ENCODE measurements at places on chromosomes 12 and 14.

- DNase-seq = no peak
Observed at GRCh38 chr12:6458281-6459003, 6.6 kb downstream of the TAPBPL start.

- no peak for DNase-seq
Observed at GRCh38 chr12:111715279-111715678, 29.4 kb downstream of the ACAD10 start.

DNA sequence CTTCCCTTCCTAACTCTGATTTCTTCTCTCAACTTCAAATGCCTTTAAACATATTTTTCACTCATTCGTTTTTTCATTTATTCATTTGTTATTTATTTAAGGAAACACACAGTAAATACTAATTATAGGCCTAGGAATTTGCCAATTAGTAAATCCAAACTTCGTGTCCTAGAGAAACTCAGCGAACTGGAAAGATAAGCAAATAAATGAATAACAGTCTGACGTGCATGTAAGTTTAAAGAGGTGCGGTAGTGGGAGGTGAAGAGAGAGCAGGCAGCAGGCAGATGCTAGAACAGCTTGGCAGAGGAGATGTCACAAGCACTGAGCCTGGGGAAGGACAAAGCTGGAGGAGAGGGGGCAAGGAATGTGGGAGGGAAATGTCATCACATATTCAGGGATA is 228.2 kb downstream of the DPY19L2 start:
- DNase-seq = peak; percentile 3

DNA sequence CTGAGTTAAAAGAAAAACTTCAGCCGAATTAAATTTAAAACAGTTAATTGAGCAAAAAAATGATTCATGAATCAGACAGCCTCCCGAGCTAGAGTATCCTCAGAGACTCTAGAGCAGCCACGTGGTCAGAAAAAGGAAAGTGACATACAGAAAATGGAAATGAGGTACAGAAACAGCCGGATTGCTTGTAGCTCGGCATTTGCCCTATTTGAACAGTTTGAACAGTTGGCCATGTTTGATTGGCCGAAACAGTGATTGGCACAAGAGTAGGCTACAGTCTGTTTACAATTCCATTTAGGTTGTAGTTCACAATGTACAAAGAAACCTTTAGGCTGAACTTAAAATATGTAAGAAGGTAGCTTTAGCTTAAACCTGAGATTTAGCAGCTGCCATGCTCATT is 12.9 kb upstream of the OXA1L start:
- DNase-seq = no peak

DNA sequence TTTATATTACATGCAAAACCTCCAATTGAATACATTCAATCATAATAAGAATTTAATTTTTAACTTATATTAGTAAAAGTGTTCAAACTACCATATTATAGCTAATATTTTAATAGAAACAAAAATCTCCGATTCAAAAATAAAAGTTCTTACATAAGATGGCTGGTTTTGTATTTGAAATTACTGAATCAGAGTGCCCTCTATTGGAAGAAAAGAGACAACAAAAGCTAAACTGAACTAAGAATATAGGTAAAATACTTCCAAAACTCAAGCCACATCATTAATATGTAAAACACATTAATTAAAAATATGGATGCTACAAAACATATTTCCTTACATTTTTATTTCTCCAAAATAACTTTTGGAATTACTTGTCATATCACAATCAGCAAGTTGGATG is 120.3 kb downstream of the GARIN6 start:
- no peak for DNase-seq

GRCh38 chr12:116675339-116676107 is 62.3 kb downstream of the SPRING1 start:
- no peak for DNase-seq

DNA sequence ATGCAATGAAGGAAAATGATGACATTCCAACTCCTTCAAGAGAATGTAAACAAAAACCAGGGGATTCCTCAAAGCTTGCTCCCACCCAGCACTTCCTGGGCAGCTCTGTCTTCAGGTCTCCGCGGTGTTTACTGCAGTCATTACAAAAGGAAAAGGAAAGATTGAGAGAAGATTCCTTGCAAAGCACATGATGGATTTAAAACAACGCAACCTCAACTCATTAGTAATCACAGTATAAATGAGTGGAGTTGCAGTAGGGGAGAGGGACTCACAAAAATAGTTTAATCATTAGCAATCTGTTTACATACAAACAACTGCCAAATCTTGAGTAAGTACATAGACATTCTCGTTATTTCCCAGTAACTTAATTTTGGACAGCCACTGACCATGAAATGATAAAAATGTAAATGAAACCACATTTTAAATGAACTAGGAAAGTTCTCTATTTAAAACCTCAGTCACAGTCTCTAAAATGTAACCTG is 49.7 kb upstream of the OVCH1 start:
- DNase-seq = no peak

DNA sequence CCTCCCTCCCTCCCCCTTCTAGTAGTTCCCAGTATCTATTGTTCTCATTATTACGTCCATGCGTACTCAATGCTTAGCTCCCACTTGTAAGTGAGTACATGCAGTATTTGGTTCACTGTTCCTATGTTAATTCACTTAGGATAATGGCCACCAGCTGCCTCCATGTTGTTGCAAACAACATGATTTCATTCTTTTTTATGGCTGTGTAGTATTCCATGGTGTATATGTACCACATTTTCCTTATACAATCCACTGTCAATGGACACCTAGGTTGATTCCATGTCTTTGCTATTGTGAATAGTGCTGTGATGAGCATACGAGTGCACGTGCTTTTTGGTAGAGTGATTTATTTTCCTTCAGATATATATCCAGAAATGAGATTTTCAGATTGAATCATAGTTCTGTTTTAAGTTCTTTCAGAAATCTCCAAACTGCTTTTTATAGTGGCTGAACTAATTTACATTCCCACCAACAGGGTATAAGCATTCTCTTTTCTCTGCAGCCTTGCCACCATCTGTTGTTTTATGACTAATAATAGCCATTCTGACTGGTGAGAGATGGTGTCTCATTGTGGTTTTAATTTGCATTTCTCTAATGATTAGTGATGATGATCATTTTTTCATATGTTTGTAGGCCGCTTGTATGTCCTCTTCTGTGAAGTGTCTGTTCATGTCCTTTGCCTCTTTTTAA is 17.9 kb upstream of the CLEC7A start:
- no peak for DNase-seq

DNA sequence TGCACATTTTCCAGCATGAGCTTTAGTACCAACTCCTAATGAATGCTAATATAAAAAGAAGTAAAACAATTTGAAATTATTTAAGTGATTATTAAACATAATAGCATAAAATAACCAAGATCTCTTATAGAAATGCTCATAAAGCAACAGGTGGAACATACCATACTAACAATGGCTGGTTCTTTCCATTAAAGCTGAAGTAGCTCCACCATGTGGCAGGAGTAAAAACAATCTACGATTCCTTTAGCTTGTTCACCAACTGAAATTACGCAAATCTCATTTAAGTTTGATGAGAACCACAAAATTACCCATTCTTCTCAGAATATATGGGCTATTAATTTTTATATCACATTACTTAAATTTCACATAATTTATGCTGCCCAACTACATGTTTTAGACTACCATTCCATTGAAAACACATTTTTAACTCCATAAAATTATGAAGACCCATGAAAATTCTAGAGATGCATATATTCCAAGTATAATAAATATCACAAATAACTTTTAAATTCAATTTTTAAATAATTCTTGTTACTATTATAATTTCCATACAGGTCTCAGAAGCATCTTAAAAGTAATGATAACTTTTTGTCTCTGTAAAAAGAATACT is 213.6 kb downstream of the DAD1 start:
- DNase-seq = no peak

- peak; percentile 9 for DNase-seq
Observed at GRCh38 chr12:9449181-9449580, 158.5 kb downstream of the KLRB1 start.

GRCh38 chr14:100727086-100727872 is 587 bp downstream of the DLK1 start:
- peak; percentile 53 for DNase-seq

GRCh38 chr12:89210277-89210676 is 142.0 kb downstream of the DUSP6 start:
- DNase-seq = no peak

DNA sequence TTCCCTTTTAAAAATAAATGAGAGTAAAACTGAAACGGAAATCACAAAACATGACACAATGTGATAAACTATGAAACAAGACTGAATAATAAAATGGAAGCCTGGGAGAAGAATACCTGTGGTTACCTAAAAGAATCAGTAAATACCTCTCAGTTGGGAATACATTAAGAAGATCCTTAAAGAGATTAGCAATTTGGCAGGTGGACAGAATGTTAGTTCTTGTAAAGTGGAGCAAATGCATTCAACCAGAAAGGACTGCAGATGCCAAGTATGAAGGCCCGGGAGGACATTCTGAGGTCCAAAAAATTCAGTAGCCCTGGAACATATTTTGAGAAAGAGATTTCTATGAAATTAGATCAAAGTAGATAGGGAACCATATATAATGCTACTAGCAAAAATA is 861.3 kb upstream of the SEL1L start:
- DNase-seq = no peak

- DNase-seq = no peak
Observed at GRCh38 chr12:131915823-131916222, 13.3 kb upstream of the PUS1 start.

- DNase-seq = no peak
Observed at GRCh38 chr14:106062502-106063272, 536.3 kb downstream of the TMEM121 start.

- peak; percentile 61 for DNase-seq
Observed at GRCh38 chr14:54219261-54220070, 177.3 kb upstream of the CDKN3 start.

DNA sequence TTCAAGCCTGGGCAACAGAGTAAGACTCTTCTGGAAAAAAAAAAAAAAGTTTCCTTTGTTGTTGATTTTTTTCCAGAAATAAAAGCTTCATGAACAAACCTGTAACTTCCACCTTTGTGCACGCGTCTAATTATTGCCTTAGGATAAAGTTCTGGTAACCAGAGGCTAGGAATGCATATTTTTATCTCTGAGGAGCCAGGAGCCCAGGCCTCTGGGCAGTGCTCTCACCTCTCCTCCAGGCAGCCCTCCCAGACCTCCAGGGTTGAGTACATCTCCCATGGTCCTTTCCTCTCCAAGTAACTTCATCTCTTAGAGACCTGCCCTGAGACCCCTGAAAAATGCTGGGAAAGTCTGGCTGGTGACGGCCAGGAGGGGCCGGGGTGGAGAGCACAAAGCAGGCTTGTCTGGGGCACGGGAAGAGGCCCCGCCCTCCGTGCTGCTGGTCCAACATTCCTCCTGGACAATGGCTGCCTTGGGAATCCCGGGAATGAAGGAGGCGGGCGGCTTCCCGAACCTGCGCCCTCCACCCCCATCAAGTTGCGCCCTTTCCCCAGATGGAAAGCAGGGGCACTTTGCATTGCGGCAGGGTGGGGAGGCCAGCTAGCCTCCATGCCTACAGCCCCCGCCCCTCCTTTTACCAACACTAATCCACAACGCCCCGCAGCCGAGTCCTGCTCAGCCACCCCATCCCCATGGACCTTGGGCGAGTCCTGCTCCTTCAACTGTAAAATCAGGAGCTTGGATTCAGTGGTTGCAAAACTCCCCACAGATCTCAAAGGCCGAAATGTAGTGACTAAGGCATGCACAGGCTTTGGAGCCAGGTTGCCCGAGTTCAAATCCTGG is 7.3 kb upstream of the FIGNL2 start:
- DNase-seq = peak; percentile 80

DNA sequence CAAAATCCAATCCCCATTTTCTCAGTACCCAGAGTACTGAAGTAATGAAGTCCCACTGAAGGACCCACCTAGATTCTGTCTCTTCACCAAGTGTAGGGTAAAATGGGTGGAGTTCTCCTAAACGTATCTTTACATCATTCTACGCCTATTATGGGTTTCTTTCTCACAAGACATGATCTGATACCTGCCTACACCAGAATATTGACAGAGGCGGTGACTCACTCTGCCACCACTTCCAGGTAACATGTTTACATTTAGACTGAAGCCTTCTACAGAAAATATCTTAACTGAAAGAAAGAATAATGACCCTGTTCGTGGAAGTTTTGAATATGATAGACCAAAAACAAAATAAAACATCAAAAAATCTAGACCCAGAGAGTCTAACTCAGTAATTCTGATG is 89.8 kb downstream of the BTG1 start:
- no peak for DNase-seq

- no peak for DNase-seq
Observed at GRCh38 chr12:90908465-90908864, 46.5 kb downstream of the CCER1 start.

DNA sequence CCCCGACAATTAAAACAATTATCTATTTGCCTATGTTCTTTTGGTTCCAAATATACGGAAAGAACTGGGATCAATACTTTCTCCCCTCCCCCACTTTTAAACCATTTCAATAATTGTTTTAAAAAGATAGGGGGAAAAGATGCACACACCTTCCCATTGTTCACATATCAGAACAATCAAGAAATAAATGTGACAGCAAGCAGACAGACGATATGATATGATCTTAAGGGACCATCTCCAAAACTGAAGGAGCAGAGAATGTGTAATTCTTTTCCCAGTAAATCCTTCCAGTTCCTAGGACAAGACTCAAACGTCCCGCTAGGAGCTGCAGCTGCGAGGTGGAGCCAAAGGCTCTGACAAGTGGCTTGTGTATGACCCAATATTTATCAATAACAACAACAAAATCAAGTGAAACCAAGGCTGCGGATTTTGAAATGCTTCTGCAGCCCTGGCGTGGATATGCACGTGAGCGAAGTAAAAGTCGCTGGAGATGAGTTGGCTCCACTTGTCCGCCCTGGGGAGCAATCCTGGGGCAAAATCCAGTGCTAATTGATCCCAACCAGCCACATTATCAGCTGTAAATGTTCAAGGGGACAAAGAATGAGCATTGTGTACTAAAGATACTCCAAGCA is 8.2 kb upstream of the FOXG1 start:
- peak; percentile 58 for DNase-seq

DNA sequence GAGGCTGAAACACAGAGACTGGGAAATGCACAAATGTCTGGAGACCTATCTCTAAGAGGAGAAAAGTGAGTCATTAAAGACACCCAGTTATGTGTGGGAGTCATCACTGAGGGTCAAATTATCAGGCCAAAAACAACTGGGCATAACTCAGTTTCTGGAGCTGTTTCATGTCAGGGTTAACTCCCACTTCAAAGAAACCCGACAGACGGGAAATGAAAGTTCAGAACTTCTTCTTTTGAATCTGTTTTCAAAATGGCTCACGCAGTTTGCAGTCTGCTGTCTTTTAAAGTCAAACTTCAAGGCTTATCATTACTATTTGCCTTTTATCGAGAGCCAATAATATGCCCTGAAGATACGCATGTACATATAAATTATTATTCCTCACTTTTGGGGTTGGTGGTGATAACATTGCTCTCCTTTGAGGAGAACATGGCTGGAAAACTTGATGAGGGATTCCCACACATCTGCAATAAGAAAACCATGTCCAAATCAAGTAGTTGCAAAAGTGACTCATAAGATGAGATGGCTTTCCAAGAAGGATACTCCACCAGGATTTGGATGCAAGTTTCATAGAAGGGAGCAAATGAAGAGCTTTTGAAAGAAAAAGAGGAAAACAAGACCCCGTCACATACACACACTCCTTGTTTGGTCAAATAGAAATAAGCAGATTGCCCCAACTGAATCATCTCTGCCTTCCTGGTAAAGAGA is 341.4 kb downstream of the ADAMTS20 start:
- DNase-seq = no peak

- DNase-seq = peak; percentile 62
Observed at GRCh38 chr12:48999371-49000131, at the start of gene DDN. DDN (minus strand) TSS chr12:48999375; CDS start chr12:48999287, 88 bp downstream.

- no peak for DNase-seq
Observed at GRCh38 chr14:33792009-33792719, 158.7 kb downstream of the EGLN3 start.

- DNase-seq = peak; percentile 61
Observed at GRCh38 chr12:123150275-123150743, 581 bp downstream of the PITPNM2 start.

All from retina (tissue), 1 donor.